Osteocyte (in vitro differentiated cells): ENCODE measurements at places on chromosomes 12 and 14.

DNA sequence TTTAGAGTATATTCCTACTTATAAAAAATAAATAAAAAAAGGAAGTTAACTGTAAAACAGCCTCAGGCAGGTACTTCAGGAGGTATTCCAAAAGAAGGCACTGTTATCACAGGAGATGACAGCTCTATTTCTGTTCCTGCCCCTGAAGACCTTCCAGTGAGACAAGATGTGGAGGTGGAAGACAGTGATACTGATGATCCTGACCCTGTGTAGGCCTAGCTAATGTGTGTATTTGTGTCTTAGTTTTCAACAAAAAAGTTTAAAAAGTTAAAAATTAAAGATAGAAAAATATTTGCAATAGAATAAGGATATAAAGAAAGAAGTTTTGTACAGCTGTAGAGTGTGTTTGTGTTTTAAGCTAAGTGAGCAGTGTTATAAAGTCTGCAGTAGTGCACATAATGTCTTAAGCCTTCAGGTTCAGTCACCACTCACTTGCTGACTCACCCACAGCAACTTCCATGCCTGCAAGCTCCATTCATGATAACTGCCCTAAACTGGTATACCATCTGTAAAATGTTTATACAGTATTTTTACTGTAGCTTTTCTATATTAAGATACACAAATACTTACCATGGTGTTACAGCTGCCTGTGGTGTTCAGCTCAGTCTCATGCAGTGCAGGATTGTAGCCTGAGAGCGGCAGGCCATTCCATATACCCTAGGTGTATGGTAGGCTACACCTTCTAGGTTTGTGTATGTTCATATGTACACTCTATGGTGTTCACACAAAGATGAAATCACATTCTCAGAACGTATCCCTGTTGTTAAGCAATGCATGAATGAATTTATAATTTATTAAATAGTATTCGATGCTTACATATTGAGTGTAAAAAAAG is 121.1 kb downstream of the ANO6 start:
- DNase-seq: no peak

DNA sequence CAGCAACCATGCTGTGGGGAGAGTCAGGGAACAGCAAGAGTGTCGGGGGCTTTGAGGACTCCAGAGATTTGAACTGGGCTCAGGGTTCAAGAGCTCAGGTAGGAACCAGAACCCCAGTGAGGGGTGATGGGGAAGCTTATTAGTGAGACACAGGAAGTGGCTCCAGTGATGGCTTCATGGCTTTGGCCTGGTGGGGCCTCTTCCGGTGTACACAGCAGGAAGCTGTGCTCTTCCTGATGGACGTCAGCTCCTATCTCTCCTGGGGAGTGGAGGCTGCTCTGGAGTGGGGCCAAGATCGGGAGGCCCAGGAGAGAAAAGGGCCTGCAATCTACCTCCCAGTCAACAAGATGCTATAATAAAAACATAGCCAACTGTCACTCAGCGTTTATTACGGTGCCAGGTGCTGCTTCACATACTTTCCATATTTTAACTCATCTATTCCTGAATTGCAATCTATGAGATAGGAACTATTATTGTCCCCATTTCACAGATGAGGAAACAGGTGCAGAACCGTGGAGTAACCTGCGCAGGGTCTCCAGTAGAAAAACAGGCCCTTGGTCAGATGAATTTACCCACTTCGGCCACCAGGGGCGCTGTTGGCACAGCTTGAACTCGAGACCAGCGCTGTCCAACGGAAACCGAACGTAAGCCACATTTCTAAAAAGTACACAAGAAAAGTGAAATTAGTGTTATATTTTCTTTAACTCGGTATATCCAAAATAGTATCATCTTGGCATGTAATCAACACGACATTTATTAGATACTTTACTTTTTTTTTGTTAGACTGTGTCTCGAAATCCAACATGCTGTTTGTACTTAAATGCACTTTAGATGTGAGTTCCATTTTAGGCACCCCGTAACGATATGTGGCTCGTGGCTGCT is 63.6 kb upstream of the DLK1 start:
- no peak for DNase-seq

GRCh38 chr12:84218406-84218805 is 694.2 kb downstream of the SLC6A15 start:
- no peak for DNase-seq

- no peak for DNase-seq
Measured at GRCh38 chr12:16272222-16272621, 5.3 kb downstream of the SLC15A5 start.

GRCh38 chr12:111443586-111443985 is 37.9 kb downstream of the SH2B3 start:
- DNase-seq: no peak

DNA sequence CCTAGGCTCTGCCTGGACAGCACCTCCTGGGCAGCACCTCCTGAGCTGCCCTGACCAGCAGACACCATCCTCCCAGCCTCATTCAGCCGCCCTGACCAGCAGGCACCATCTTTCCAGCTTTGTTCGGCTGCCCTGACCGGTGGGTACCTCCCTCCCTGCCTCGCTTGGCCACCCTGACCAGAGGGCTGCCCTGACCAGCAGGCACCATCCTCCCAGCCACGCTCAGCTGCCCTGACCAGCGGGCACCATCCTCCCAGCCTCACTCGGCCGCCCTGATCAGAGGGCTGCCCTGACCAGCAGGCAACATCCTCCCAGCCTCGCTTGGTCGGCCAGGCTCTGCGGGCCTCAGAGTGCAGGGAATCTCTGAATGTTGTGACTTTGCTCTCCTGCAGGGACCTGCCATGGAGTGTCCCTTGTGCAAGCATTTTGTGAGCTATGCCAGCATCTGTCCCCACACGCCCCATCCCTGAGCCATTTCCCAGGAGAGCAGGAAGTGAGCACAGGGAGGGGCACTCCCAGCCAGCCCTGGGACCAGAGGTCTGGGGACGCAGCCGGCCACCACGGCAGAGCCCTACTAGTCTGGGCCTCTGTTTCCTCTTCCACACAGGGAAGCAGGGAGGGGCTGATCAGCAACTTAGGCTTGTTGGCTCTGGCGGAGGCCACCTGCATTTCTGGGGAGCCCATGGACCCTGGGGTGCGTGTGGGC is 265.5 kb downstream of the SEC23A start:
- no peak for DNase-seq

DNA sequence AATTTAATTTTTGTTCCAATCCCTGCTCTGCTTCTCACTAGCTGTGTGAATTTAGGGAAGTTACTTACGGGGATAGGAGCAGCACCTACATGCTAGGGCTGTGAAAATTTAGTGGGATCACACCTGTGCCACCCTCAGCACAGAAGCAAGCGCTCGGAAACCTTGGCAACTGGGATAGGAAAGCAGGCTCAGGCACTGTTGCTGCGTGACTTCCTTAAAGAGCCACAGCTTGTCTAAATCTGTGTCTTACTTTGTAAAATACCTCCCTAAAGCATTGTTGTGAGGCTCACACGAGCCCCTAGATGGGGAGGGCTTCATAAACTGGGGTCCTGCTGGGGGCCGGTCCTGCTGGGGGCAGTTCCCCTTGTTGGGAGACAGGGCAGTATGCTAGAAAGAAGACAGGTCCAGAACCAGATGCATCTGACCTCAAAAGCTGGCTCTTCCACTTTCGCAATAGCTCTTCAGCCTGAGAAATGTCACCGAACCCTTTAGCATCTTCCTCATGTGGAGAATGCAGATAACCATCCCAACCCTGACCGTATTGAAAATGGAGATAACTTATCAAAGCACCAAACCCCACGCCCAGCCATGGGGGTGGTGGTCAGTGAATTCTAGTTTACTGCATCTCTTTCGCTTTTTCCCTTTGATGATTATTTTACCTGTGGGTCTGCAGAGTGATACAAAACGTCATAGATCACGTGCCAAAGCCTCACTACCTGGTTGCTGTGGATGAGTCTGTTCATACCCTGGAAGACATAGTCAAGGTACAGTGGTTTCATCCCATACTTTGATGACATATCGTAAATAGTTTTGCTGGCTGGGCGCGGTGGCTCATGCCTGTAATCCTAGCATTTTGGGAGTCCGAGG is 54.1 kb downstream of the AK7 start:
- peak; percentile 69 for DNase-seq

GRCh38 chr12:22971247-22971646 is 346.3 kb downstream of the ETNK1 start:
- DNase-seq: no peak
